ENCODE measurements at places on chromosomes 16 and 17.

- DNase-seq: no peak
Measured at GRCh38 chr16:51111759-51112158, 39.3 kb downstream of the SALL1 start.

- DNase-seq: no peak
Measured at GRCh38 chr16:53737552-53737951, 33.6 kb downstream of the FTO start.

- no peak for DNase-seq
Measured at GRCh38 chr17:17667231-17667630, 14.0 kb upstream of the RAI1 start.

DNA sequence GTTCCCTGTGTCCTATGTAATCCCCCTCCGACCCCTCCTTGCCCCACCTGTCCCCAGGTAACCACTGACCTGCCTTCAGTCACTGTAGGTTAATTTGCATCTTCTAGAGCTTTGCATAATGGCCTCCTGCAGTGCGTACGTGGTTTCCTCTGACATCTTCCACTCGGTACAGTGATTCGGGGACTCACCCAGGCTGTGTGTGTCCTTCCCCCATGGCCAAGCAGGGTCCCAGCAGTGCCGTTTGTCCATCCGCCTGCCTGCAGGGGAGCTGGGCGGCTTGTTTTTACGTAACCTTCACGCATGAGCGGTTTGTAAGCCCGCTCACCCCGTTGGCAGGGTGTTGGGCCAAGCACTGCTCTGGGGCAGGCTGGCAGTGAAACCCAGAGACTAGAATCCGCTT, 7.9 kb downstream of the MAPK8IP3 start:
- DNase-seq: no peak
